ENCODE measurements at places on chromosomes 2 and 18.

- no peak for DNase-seq
Measured at GRCh38 chr18:58004317-58004716, 39.7 kb upstream of the NEDD4L start.

DNA sequence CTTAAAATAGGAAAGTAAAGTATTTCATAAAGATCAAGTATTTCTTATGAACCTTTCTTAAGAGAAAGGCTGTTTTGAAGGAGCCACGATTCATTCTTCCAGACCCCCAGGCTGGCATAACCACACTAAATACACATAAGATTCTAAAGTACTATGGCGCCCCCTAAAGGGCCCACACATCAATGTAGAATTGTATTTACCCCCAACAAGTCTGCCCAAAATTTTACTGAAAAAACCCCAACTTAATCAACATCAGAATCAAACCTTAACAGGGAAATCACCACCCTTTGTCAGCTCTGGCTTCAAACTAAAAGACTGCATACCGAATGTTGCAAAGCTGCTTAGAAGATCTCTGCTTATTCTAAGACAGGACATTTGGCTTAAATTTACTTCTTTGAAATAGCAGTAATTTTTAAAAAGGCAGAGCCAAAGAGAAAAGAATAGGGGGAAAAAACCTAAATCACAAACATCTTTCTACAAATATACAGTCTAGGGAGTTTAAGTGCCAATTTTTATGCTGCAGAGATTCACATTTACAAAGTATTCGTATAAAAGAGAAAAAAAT is 20.4 kb upstream of the BCL2 start:
- DNase-seq, result no peak

- no peak for DNase-seq
Measured at GRCh38 chr18:2979871-2980790, 32.8 kb downstream of the LPIN2 start.

DNA sequence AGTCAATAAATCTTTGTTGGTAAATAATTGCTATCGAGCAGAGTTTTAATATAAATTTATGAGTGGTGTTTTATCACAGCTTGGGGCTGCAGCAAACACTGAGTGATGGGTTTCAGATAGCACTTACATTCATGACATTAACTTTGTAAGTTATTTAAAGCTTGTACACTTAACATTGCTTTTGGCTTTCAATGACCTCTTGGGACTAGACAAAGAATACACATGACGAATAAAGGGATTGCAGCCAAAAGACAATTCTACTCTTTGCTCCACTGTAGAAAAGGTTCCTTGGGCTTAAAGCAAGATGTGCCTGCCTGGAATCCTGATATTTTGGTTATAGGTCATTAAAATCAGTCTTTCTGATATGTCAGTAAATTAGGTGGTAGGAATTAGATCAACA is 299.5 kb downstream of the GBX2 start:
- DNase-seq, result no peak

- no peak for DNase-seq
Measured at GRCh38 chr2:105845976-105846375, 101.3 kb downstream of the NCK2 start.

GRCh38 chr18:35303610-35304009 is 13.6 kb upstream of the ZSCAN30 start:
- no peak for DNase-seq

DNA sequence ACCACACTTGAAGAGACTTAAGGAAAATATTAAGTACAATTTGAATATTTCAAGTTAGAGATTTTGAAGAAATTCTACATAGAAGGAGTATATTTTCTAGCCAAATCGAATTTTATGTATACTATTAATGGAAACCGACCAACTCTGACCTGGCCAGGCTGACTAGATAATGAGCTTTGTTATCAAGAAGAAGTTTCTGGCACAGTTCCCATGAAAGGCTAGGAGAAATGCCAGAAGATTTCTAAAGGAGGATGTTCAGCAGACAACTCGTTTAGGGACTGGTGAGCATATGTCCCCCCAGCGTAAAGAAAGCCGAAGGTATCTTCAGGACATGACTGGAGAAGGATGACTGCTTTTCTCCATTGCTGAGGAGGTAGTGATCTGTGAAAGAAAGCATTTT is 127.3 kb downstream of the DIS3L2 start:
- no peak for DNase-seq

Data from activated T-helper 1 cell treated with anti-CD3 and anti-CD28 coated beads, Interleukin-2, amount 50 U/mL, for 16 hours (primary cell).